ENCODE measurements at places on chromosomes 4 and X.

GRCh38 chr4:134189480-134189879, 12.1 kb downstream of the PABPC4L start:
- no peak for DNase-seq

- DNase-seq: no peak
Observed at GRCh38 chr4:4402966-4403365, 16.1 kb downstream of the NSG1 start.

DNA sequence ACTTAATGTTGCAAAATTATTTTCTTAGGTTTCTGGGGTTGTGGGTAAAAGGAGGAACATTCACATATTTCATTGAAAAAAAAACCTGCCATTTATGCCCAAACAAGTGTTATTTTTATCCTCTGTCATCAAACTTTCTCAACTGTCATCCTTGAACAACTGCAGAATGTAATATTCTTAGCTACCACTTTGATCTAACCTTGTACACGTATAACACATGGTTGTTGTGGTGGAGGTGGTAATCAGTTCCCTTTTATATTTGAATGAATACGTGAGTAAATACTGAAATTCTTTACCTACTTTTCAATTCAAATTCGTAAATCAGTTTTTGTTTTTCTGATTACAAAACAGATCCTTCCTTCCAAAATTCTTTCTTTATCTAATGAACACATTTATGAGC, 3.8 kb upstream of the AMMECR1 start:
- no peak for DNase-seq

DNA sequence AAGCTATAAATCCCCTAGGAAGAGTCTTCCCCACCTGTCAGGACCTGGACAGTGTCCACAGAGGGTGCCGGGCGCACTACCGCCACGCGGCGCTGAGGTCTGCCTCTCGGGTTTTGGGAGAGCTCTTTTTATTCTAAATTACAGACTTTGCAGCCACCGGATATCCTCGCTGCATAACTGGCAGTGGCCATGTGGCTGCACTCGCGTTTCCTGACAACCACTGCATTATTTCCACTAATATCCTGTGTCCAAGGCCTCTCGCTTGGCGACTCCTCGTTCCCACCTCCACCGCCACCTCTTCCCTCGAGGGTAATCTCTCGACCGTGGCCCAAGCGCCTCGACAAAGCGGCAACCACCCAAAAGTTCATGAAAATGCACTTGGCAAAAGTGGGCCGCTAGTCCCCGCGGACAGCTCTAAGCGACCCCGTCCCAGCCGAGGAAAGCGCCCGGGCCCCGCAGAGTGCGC, 512 bp upstream of the TMEM131L start:
- DNase-seq: peak; percentile 68

DNA sequence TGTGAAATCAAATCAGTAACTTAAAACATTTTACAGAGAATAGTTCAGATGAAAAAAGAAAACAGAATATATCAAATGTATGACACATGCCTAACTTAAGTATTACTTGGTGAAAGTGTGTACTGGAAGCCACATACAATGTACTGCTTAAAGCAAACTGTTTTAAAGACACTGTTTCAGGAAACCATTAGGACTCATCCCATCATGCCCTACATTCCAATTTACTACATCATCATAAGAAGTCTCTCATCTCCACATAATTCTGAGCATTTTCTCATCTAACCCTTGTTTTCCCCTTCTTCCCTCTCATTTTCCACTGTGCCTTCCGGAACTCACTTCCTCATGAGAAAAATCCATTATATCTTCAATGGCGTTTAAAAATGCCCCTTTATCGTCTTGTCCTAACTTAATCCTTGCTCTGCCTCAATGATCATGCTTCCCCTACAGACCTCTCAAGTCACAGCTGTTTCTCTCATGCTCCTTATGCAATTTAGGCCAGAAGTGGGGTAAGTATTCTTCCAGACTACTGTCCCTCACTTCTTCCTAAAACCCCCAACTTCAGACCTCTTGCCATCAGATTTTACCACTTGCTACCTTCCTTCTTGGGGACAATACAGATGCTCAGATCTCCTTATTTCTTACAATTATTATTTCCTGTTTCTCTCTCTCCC, 26.8 kb upstream of the FGF5 start:
- no peak for DNase-seq

GRCh38 chr4:76238236-76238635, 13.3 kb upstream of the FAM47E start:
- DNase-seq: no peak

DNA sequence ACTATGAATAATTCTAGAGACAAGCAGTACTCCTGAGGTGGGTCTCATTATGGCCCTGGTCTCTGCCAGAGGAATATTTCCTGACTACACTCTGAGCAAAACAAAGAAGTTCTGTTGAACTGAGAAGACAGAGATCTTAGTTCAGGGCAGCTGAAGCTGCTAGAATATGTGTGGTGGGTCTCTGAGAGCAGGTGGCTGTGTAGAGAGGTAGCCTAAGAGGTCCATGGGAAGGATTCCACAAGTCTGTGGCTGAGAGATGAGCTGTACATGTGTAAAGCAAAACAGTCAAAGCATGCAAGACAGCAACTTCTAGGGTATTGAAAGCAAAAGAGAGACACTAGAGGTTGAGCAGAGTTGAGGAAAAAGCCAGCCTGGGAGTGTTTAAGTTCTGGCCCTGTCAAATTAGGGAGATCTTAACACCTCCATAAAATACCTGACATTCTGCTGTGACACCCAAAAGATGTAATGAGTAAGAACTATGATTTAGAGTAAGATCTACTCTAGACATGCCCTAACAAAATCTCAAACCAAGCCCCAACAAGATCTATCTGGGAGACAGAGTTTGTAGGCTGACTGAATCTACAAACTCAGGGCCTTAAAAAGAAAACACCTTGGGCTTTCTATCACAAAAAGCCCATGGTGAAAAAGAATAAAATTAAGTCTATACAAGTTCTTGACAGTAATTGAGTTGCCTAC, 274.4 kb downstream of the BANK1 start:
- DNase-seq: no peak

- no peak for DNase-seq
Observed at GRCh38 chr4:99642725-99643489, 14.7 kb downstream of the C4orf54 start.

DNA sequence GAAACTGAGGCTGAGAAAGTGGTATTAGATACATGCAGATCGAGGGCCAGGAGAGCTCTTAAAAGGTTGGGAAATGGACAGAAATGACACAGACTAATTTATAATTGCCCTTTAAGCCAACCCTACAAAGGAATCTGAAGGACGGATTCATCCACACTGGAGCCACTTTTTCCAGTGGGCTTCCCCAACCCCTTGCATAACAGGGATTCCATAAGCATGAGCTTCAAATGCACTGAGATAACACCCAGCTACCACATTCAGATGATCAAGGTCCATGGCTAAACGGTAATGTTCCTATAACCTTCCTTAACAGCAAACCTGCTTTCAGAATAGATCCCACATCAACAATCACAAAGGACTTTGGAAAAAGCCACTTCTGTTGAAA, 34.2 kb downstream of the PLAC1 start:
- DNase-seq: no peak

- DNase-seq: no peak
Observed at GRCh38 chr4:52658641-52659000, 480 bp downstream of the USP46 start.

GRCh38 chr4:36138220-36138619, 106.1 kb downstream of the ARAP2 start:
- no peak for DNase-seq

DNA sequence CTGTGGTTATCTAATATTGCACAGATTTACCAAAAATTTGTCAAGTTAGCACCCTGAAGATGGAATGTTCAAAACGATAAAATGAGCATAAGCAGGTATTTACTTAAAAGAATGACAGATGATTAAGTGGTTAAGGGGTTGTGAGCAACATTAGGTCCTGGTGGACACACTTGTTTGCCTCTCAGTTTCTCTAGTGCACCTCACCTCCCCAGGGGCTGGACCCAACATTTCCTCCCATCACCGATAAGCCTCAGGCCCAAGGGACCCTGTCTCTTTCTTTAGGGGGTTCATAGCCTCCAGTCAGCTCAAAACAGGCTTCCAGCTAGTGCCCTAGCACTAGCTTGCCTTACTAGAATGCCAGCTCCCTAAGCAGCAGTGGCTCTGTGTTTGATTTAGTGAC, 88.0 kb downstream of the ATP11C start:
- DNase-seq: no peak

- DNase-seq: no peak
Observed at GRCh38 chrX:109440475-109440874, 41.4 kb downstream of the GUCY2F start.

GRCh38 chr4:112766422-112766821, 129.5 kb downstream of the LARP7 start:
- DNase-seq: peak; percentile 29

All from COLO829 (cell line).